ENCODE measurements at places on chromosomes 2 and 18.

- DNase-seq, result no peak
Measured at GRCh38 chr2:218187296-218188015, 20.7 kb upstream of the CXCR1 start.

DNA sequence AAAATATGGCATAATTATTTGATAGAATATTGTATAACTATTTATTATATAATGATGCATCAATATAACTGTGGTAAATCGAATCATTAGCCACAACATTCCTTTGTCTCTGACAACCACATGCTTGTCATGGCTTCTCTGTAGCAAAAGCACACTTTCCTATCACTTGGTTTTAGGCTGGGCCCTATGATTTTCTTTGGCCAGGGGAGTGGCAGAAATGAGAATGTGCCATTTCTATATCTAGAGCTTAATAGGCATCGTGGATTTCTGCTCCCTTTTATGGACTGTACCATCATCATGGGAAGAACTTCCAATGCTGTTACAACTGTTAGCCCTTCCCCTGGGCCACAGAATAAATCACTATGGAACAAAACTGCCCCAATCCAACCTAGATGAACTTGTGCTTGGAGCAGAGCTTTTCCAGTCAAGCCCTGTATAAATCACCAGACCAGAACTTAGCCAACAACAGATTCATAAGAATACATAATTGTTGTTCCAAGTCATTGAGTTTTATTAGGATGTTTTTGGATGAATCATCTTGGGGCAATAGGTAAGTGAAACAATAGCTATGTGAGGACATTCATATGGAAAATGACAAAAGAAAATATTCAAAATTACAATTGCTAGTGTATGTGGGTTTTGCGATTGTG is 715.8 kb downstream of the ERBB4 start:
- DNase-seq, result no peak

DNA sequence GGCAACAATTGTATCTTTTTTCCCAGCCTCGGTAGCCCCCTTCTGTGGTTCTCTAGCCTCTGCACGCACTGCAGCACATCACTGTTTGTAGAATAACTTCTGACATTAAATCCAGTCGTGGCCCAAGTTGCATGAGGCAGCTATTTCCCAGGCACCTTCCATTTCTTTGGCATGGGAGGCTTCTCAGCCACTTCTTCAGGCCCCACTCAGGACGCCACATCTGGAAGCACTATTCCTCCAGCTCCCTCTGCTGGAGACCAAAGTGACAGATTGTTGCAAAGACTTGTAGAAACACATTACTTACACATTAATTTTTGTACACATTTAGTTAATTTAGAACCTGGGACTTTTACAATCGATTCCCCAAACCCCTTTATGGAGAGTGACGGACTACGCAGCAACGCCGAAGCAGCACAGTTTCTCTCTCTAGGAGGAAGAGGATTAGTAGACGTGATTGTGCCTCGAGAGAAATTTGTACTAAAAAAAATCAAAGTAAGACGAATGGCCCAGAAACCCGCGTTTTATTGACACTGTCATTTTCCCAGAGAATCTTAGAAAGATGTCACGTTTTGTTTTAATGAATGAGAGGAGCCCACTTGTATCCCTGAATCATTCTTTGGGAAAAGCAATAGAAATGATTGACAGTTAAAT is 57.8 kb upstream of the RGPD5 start:
- no peak for DNase-seq

DNA sequence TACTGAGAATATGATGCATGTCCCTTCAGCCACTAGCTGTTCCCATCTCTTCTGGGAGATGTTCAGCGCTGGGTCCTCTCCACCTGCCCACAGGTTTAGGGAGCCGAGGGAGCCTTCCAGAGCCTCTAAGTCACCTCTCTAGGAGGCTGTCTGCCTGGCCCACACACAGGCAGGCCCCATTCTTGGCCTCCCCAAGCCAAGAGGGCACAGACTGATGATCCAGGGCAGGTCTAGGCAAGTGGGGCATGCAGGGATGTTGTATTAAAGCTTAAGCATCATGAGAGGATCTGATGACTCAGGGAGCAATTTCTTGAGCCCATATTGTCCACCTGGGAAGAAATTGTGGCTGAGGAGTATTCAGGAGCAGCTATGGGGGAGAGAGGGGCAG is 19.9 kb downstream of the TMSB10 start:
- no peak for DNase-seq

- no peak for DNase-seq
Measured at GRCh38 chr18:60248336-60249330, 123.9 kb downstream of the MC4R start.

DNA sequence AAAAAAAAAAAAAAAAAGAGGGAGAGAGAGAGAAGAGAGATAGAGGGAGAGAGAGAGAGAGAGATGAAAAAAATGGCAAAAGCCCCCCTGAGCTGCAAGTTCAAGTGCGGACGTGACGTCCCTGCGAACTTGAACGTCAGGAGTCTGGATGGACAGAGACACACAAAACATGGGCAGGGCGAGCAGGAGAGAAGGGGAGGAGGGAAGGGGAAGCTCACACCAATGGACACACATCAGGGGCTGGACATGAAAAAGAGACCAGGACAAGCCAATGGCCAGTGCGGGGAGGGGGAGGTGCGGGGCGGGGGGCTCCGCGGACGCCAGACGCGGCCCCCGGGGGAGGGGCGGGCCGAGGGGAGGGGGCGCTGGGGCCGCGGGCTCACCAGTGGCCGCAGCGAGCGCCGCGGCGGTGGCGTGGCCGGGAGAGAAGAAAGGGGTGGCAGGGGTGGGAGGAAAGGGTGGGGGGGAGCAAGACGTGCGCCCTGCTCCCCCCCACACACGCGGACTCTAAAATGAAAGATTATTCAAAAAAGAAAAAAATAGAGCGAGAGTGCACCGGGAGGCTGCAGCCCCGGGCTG is at the start of gene BCL11A:
TSS of gene BCL11A (minus strand) at position 160 of the 579 bp plus-strand sequence. CDS start 384 bp downstream, outside the sequence.
- DNase-seq, result no peak

GRCh38 chr2:113675875-113676274 is 48.8 kb downstream of the RABL2A start:
- DNase-seq, result no peak

- DNase-seq, result no peak
Measured at GRCh38 chr2:31246184-31246852, 12.4 kb downstream of the EHD3 start.

DNA sequence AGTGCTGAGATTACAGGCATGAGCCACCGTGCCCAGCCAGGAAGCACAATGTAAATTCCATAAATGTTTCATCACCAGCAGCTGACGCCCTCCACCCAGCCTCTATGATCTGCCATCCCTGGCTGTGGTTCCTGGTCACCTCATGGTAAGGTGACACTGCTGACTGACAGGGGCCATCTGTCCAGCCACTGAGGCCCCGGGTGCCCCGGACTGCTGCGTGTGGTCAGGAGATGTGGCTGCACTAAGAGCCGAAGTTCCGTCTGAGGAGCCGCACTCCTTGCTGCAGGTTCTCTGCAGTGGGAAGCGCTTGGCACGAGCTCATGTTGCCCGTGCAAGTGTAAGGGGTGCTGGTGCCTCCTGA is 10.9 kb downstream of the NTSR2 start:
- DNase-seq, result no peak

GRCh38 chr2:240310201-240310600 is 125.3 kb upstream of the GPC1 start:
- DNase-seq, result no peak

GRCh38 chr2:240899468-240899865 is 3.5 kb upstream of the MAB21L4 start:
- no peak for DNase-seq

DNA sequence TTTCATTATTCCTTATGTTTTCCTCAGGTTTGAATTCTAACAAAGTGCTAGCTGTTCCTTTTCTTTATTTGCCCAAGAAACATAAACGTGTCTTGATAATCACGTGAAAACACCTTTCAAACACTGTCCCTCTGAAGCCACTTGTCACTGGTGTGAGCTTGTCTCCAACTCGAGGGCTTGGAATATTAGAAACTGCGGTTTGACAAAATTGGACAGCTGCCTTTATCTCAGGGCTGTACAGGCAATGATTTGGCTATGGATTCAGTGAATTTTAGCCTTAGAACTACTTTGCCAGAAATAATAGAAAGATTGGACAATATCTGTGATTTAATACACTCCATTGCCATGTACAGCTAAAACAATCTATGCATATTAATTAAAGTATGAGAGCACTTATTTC is 763.0 kb upstream of the ACVR2A start:
- no peak for DNase-seq

GRCh38 chr2:132782176-132782783 is 112.3 kb upstream of the LYPD1 start:
- no peak for DNase-seq

GRCh38 chr2:176370467-176371171 is 101.4 kb downstream of the MTX2 start:
- DNase-seq, result no peak

DNA sequence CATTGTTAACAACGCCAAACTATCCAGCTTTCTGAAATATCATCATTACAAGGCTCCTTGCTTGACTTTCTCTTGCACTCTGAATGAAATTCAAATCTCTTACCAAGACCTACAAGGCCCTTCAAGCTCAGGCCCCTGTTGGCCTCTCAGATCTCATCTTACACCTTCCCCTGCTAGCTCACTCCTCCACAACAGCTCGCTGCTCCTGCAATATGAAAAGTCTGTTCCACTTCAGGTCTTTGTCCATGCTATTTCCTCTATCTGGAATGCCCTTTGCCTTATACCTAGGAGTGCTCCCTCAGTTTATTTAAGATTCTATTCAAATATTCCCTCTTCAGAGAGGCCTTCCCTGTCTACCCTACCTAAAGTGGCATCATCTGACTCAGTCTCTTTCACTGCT is 91.7 kb downstream of the SESTD1 start:
- no peak for DNase-seq
